CD4-positive, alpha-beta memory T cell (primary cell): ENCODE measurements at places on chromosomes 13 and 19.

GRCh38 chr19:29695765-29696564, 19.1 kb downstream of the C19orf12 start:
- no peak for DNase-seq

GRCh38 chr19:16660763-16661479, at the start of gene TMEM38A:
TMEM38A (plus strand) TSS chr19:16661139; CDS start chr19:16661218, 79 bp downstream.
- peak; percentile 50 for DNase-seq

DNA sequence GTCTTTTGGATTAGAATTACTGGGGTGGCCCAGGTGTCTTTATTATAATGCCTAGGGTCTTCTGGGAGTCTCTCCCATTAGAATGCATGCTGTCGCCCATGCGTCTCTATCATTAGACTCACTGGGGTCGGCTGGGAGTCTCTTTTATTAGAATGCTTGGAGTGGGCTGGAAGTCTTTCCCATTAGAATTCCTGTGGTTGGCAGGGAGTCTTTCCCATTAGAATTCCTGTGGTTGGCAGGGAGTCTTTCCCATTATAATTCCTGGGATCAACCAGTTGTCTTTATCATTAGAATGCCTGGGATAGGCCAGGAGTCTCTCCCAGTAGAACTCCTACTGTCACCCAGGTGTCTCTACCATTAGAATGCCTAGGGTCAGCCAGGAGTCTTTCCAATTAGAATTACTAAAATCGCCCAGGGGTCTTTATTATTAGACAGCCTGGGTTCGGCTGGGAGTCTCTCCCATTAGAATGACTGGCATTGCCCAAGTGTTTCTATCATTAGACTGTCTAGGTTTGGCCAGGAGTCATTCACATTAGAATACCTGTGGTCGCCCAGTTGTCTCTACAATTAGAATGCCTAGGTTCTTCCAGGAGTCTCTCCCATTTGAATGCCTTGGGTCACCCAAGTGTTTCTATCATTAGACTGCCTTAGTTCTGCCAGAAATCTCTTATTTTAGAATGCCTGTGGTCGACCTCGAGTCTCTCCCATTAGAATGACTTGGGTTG, 1558.5 kb downstream of the UQCRFS1 start:
- no peak for DNase-seq

GRCh38 chr19:6738787-6739389, 592 bp upstream of the TRIP10 start:
- peak; percentile 61 for DNase-seq

- no peak for DNase-seq
Observed at GRCh38 chr19:51263808-51264207, 12.9 kb downstream of the SIGLECL1 start.

GRCh38 chr19:18171605-18172327, 1.8 kb upstream of the IFI30 start:
- no peak for DNase-seq

GRCh38 chr13:50267917-50268316, 252.7 kb downstream of the KCNRG start:
- DNase-seq, result no peak

GRCh38 chr13:49044836-49045235, 69.1 kb downstream of the FNDC3A start:
- DNase-seq, result no peak

DNA sequence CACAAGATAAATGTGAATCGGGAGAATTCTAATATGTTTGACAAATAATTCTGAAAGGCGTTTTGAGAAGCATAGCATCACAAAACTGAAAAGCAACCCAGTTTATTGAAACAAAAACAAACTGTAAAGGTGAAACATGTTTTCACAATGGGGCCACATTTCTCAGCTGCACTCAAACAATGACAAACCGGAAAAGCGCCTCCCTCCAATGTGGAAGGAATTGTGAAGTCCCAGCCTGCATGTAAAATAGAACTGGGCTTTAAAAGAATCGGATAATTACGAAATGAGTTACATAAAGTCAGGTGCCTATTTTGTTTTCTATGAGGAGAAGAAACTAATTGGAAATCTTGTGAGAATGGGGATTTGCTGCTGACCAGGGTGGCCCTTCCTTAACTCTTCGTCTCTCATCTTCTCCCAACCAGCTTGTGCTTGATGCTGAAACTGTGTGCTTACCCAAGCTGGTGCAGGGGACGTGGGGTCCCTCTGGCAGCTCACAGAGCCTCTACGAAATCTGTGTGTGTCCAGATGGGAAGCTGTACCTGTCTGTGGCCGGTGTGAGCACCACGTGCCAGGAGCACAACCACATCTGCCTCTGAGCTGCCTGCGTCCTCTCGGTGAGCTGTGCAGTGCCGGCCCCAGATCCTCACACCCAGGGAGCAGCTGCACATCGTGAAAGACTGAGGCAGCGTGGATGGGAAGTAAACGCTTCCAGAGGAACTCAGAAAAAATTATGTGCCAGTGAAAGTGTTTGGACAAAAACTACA, 109.4 kb downstream of the SACS start:
- no peak for DNase-seq

- peak; percentile 79 for DNase-seq
Observed at GRCh38 chr13:112968910-112969691, at the start of gene MCF2L. MCF2L (plus strand) TSS chr13:112969214; CDS start chr13:112969380, 166 bp downstream.

- no peak for DNase-seq
Observed at GRCh38 chr13:107461751-107462150, 753.6 kb downstream of the LIG4 start.

GRCh38 chr13:93286047-93286446, 59.4 kb downstream of the GPC6 start:
- DNase-seq, result no peak

- DNase-seq, result no peak
Observed at GRCh38 chr13:108915095-108915633, 285.8 kb downstream of the MYO16 start.

DNA sequence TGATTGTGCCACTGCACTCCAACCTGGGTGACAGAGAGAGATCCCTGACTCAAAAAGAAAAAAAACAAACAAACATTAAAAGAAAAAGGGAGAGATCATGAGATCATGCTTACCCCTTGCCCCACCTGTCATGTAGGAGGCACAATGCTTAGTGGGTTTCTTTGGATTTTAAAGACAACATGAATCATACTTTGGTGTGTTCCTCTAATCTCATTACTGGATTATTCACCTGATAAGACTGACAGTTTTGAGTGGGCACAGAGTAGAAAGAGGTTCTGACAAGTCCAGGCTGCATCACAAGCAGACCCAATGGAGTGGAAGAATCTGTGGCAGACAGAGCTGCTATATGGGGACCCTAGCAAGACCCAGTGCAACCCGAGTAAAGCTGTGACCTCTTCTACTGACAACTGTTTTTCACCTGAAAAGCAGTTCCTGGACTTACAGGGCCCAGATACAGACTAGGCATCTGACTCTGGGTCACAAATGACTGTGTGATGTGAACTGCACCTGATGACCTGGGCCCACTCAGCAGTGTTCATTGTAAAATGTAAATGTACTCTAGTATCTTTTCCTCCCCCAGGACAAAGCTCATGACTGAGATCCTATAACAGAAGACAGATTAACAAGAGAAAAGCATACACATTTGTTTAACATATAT, 28.9 kb upstream of the USP12 start:
- no peak for DNase-seq

DNA sequence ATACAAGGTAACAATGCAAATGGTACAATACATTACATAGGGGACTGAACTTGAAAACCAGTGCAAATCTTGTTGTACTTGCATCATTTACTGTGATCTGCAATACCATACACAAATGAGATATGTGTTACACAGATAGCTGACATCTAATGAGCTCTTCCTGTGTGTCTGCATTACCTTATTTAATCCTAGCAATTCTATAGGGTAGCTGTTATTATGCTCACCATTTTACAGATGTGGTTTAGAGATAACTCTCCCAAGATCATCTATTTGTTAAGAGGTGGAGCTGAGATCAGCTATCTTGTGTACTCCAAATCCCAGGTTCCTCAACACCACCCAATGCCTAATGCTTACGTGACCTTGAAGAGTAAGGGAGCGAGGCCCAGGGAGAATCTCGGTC, 21.4 kb upstream of the SERP2 start:
- peak; percentile 3 for DNase-seq

DNA sequence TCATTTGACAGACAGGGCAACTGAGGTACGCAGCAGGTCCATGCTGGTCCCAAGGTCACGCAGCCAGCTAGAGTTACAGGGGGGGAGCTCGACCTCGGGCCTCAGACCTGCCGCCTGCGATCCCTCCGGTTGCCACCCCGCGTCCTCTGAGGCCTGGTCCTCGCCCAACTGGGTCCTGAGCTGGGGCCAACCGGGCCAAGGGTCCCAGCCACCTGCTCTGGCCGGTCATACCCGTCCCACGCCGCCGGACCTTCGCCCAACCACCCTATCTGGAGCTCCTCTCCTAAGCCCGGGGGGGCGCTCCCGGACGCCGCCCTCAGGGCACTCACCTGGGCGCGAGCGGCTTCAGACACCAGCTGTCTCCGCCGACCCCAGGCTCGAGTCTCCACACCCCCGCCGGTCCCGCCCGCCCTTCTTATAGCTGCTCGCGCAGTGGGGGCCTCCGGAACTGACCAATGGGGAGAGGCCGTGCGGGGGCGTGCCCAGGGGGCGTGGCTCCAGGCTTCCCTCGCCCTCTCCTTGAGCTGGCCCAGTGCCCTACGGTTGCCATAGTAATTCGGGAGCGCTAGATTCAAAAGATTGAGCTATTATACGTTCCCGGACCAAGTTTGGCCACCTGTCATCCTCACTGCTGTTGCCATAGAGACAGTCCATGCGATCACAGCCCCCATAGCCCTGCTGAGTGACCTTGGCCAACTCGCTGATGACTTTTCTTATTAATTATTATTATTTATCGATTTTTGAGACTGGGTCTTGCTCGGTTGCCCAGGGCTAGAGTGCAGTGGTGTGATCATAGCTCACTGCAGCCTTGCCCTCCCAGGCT, at the start of gene PLIN5:
TSS of gene PLIN5 (minus strand) at position 389 of the 823 bp plus-strand sequence. CDS start 1,150 bp downstream, outside the sequence.
- DNase-seq, result no peak

DNA sequence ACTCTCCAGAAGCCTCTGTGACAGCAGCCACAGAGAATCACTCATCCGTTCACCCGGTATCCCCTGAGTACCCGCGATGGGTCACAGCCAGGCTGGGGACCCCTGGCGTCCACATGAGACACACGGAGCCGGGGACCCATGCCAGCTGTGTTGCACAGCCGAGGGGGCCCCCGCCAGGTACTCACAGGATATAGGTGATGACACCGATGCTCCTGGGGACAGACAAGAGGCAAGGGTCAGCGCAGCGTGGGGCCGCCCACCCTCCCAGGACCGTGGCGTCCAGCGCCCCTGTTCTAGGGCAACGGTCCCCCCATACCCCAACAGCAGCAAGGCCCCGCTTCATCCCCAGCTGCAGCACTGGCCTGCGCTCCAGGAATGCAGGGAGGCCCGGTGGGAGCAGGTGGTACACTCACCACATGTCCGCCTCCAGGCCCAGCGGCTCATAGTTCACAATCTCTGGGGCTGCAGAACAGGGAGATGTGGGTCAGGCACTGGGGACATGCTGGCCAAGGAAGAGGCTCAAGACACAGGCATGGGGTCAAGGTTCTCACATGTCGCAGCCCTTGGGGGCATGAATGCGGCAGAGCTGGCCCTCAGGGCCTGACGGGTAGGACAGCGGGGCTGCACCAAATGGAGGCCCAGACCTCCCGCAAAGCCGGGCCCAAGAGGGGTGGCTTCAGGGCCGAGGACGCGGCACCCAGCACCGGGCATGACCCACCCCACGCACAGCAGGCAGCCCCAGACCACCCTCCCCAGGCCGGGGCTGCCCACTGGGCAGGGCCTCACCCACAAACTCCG, 7.2 kb downstream of the DAPK3 start:
- DNase-seq, result no peak

DNA sequence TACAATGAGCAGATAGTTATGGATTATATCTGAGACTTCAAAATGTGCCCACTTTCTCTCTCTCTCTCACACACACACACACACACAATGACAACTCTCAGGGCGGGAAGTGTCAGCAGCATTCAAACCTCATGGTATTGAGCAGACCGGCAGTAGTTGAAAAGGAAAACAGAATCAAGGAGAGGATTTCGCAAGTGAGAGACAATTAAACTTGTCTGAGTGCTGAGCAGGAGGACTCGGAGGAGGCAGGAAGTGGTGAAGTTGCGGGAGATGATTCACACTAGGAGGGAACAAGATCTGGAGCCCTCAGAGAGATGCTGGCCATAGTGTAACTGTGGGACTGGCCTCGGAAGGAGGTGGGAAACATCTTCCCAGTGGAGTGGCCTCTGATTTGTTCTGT, 353.1 kb downstream of the EFNB2 start:
- DNase-seq, result no peak

DNA sequence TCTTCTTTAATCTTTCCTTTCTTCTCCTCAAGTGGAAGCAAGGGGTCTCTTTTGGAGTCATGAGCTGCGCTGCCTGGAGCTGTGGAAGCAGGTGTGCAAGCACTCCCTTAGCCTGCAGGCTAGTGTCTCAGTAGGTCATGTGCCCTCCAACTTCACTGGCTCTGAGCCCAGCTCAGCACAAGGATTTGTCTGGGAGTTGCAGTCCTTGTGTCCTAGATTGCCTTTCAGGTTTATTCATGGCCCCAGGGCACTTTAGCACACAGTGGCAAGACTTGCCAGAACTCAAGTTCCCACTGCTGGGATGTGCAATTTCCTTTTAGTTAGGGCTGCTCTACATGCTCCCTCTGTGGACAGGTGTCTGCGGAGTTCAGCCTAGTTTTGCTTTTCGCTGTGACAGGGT, 211.7 kb downstream of the LIG4 start:
- no peak for DNase-seq

DNA sequence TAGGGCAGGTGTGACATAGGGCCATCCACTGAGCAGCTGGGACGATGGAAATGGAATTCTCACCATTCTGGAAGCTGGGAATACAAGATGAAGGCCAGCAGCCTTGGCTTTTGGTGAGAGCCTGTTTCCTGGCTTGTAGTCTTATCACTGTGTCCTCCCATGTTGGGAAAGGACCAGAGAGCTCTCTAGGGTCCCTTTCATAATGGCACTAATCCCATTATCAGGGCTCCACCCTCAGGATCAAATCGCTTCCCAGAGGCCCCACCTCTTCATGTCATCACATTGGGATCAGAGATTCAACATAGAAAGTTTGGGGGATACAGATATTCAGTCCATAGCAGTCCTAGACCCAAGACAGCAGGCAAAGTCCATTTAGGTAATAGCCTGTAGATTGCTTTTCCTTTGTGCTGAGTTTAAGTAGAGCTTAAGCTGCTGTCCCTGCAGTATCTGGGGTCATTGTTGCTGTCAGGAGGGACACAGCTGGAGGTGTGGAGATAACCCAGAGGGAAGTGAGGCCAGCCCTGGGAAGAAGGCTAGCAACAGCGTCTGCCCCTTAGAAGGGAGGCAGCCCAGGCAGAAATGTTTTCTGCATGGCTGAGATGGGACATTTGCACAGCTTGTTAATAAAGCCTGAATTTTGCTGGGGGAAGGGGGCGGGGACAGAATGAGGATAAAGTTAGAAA, 136.5 kb upstream of the GPR12 start:
- DNase-seq, result no peak

GRCh38 chr13:67792151-67792676, 562.1 kb upstream of the PCDH9 start:
- no peak for DNase-seq

- no peak for DNase-seq
Observed at GRCh38 chr13:104196611-104197010, 1130.4 kb upstream of the SLC10A2 start.
